CD14-positive monocyte (primary cell): ENCODE measurements at places on chromosomes 7 and 10.

DNA sequence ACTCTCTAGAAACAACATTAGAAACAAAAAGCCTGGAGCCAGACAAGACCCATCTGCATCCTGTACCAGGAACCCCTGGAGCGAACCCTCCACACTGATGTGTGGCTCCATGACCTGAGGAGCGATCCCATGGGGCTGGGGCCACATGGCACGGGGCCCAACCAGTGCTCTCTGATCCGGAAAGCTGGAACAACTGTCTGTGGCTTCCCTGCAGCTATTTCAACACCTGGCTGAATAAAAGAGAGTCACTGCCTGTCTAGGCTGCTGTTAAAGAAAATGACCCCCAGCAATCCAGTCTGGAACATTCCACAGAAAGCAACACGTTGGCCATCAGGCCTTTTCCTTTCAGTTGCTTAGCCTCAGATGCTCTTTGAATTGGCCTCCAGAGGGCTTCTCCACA, 20.9 kb downstream of the UROS start:
- DNase-seq: no peak

DNA sequence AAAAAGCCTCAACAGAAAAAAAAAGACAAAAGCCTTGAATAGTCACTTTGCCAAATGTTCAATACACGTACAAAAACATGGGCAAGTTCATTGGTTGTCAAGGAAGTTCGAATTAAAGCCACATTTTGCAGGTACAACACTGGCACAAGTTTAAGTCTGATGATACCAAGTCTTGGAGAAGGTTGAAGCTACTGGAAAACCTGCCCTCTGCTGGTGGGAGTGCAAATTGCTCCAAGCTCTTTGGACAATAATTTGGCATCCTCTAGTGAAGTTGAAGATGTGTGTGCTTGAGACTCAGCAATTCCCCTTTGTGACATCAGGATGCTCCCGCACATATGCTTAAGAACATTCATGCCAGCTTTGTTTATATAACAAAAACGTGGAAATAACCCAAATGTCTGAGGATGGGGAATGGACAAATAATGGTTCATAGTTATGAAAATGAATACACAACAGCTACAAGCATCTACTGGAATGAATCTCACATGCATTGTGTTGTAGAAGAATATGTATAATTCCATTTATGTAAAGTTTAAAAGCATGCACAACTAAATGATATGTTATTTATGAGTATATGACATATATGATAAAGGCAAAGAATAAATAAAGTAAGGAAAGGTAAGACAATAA, 120.0 kb upstream of the PLPP4 start:
- DNase-seq: peak; percentile 21

DNA sequence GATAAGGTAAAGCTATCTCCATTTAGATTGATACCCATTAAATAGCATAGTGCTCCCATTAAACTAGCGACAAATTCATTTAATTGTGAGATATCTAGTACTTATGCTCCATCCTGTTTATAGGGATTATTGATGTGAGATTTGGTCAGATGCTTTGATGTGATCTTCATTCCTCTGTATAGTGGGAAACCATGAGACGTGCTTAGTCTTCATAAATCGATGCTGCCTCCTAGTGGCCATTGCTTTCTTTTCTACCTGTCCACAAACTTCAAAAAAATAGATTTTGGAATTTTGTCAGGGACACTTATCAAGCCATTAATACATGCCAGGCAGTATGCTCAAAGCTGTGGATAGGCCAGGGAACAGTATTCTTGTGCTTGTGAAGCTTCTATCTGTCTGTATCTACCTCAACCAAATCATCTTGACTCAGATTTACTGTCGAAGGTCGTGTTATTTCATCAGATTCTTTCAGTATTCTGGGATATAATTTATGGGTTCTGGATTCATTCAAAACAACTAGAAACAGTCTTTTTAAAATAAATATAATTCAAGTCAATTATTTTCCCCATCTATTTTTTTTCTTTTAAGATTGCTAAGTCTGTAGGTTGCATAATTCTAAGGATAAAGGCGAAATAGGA, 12.0 kb downstream of the LSM8 start:
- DNase-seq: peak; percentile 63

GRCh38 chr7:92973974-92974373, 137.6 kb upstream of the CDK6 start:
- no peak for DNase-seq

GRCh38 chr10:84412482-84412881, 84.1 kb downstream of the CCSER2 start:
- DNase-seq: no peak

GRCh38 chr7:74263399-74264120, 9.4 kb upstream of the RFC2 start:
- no peak for DNase-seq

DNA sequence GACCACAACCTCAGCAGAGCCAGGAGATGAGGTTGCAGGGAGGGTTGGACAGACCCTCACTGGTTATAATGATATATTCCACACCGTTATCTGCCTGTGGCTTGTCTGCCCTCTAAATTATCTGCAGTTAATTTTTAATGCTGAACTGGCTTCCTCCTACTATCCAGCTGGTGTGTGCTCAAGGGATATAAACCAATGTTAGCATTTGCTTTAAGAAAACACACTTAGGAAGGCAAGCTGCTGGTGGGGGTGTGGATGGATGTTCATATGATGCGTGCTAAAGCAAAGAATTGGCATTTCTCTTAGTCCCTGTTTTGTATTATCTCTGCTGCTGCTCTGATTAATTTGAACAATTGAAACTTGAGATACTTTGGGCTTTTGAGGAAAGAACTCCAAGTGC, 132.2 kb upstream of the NPVF start:
- no peak for DNase-seq

- DNase-seq: no peak
Observed at GRCh38 chr10:58642916-58643428, 130.3 kb downstream of the BICC1 start.
